ENCODE measurements at places on chromosomes 12 and 14.

- DNase-seq: no peak
Measured at GRCh38 chr12:63037746-63038712, 103.1 kb upstream of the PPM1H start.

GRCh38 chr12:39173726-39174125 is 268.3 kb upstream of the CPNE8 start:
- DNase-seq: no peak

GRCh38 chr14:90235179-90235976 is 21.0 kb upstream of the PSMC1 start:
- DNase-seq: peak; percentile 62

DNA sequence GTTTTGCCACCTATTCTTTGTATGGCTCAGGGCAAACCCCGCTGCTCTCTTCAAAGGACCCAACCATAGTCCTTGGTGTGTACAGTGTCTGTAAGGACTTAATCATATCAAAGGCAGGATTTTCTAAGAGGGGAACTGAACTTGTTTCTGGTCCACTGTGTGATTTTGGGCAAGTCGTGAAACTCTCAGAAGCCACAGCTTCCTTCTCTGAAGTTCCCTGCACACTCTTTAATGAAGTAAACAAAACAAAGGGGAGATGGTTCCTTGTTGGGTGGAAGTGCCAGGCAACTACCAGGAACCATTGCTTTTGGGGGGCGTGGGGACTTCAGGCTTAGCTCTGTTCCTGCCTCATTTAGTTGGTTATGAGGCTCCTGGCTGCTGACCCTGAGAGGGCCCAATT is 152.4 kb downstream of the VRK1 start:
- DNase-seq: no peak

GRCh38 chr12:26701604-26702215 is 131.3 kb downstream of the ITPR2 start:
- peak; percentile 64 for DNase-seq

DNA sequence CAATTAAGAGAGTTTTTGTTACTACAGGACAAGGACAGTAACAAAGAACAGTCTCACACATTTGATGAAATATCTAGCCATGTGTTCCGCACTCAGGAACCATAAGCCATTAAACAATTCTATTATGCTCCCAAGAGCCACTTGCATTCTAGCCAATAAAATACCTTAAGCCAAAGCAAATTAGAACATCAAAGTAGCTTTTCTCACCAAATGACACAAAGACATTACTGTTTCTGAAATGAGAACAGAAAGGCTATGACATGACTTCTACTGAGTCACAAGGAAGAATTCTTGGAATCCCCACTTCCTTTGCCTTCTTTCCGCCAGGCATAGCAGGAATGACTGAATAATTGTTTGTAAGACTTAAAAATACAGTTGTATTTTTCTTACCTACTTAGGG is 445.8 kb downstream of the ATP23 start:
- no peak for DNase-seq

- no peak for DNase-seq
Measured at GRCh38 chr14:99595034-99595433, 9.0 kb downstream of the CCDC85C start.

DNA sequence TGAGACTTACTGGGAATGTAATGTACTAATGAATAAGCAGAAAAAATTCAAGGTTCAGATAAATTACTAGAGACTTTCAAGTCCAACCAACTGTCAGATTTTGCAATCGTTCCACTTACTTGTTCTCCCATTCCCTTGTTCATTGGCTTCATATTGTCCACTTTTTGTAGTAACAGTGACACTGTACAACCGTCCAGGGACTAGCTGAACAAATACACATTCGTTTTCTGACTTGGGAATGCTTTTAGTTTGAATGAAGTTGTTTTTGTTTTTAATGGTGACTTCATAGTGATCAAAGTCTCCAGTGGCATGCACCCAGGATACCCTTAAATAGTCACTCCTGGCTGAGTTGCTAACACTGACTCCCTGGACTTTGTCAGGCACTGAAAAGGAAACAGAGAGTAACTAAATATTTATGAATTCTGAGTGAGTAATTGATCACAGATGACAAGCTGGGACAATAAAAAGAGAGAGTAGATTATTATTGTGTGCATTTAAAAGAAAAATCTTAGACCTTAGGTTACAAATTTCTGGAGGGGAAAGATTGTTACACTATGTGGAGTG is 65.4 kb downstream of the PTPRB start:
- peak; percentile 47 for DNase-seq

GRCh38 chr14:84036840-84037239 is 1493.1 kb upstream of the FLRT2 start:
- peak; percentile 51 for DNase-seq

GRCh38 chr14:69766984-69767368 is at the start of gene SRSF5:
TSS of gene SRSF5 (plus strand) at chr14:69767142. CDS start at chr14:69768157, 1,015 bp downstream.
- peak; percentile 98 for DNase-seq

GRCh38 chr12:114403690-114404066 is 2.3 kb downstream of the TBX5 start:
- peak; percentile 61 for DNase-seq

DNA sequence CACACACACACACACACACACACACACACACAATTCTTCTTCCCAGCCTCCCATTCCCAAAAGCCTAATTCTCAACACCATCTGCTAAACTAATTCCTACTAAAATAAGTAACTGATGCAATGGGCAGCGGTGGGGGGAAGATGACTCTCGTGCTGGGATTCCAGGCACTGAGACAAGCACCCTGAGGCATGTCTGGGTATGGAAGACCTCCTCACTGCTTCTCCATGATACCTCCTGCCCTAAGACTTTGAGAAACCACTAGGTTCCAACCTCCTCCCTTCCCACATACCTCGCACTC is 789 bp upstream of the VWF start:
- DNase-seq: no peak

- peak; percentile 91 for DNase-seq
Measured at GRCh38 chr12:88299567-88300101, 157.5 kb downstream of the TMTC3 start.

DNA sequence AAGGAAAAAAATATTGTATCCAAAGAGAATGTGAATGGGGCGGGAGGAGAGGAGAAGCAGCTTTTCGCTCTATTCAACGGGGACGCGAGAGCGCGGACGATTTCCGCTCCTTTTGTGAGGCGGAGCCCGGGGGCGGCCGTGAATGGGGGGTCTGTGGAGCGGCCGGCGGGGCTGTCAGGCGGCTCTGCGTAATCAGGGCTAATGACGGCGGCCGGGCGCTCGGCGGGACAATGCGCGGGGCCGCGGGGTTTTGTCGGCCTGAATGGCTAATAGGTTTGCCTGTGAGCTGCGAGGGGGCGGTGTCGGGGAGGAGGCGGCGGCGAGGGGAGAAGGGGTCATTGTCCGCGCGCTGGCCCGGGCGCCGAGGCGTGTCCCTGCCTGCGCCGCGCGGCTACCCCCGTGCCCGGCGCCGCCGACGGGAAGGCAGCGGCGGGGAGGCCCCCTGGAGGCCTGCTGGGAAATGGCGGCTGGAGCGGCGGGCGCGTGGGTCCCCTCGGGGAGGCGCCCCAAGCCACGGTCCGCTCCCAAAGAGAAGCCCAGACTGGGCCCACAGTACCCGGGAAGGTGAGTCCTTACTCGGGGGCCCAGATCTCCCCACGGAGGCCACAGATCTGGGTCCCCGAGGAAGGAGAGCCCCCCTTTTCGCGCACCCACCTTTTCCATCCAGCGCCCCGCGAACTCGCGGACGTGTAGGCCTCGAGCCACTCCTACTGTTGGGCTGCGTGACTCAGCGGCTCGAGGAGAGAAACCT is 6.0 kb downstream of the SIX6 start:
- no peak for DNase-seq

DNA sequence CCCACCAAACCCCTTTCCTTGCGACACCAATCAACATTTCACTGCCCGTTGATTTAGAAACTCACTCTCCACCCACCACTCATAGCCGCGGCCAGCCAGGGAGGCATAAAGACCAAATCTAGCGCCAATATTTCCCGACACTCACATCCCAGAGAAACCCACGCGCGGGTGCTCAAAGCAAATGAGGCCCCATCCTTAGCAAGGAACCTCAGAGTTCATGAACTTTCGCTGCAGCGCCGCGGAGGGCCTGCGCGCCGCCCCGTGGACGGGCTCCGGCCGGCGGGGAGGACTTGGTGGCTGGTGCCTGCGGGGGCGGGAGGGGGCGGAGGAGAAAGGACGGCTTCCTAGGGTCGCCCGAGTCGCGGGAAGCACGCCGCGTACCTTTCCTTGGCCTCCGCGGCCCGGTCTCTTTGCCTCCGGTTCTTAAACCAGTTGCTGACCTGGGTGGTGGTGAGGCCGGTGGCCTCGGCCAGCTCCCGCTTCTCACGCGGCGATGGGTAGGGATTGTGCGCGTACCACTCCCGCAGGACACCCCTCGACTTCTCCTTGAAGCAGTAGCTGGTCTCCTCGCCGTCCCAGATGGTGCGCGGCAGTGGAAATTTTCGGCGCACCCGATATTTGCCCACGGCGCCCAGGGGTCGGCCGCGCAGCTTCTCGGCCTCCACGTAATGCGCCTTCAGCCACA is 886 bp downstream of the SIX1 start:
- no peak for DNase-seq

- DNase-seq: no peak
Measured at GRCh38 chr12:57046086-57046791, 3.7 kb downstream of the MYO1A start.

- DNase-seq: no peak
Measured at GRCh38 chr12:12408265-12408690, 51.4 kb downstream of the BORCS5 start.

- DNase-seq: no peak
Measured at GRCh38 chr14:65832431-65833266, 420.1 kb downstream of the FUT8 start.

GRCh38 chr14:77369285-77369684 is 7.6 kb downstream of the TMED8 start:
- DNase-seq: no peak
